ENCODE measurements at places on chromosomes 1 and 21.

- no peak for DNase-seq
These were observed 6.7 kb downstream of the ERG start for GRCh38 chr21:38491536-38491935.

GRCh38 chr1:35164893-35165292, 28.1 kb downstream of the SFPQ start:
- DNase-seq: no peak

GRCh38 chr1:36170643-36171412, 14.9 kb downstream of the MAP7D1 start:
- DNase-seq: no peak

DNA sequence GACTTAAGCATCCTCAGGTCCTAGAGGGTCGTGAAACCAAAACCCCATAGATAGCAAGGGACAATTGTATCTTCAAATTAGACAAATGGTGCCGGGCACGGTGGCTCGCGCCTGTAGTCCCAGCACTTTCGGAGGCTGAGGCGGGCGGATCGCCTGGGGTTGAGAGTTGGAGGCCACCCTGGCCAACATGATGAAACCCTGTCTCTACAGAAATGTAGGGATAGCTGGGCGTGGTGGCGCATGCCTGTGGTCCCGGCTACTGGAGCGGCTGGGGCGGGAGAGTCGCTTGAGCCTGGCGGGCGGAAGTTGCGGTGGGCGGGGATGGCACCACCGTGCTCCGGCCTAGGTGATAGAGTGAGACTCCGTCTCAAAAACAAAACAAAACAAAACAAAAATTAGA, 780.6 kb downstream of the BRINP3 start:
- DNase-seq: no peak

- no peak for DNase-seq
These were observed 125.3 kb upstream of the ETS2 start for GRCh38 chr21:38680401-38680800.

- no peak for DNase-seq
These were observed 14.6 kb downstream of the SLC35E2B start for GRCh38 chr1:1677718-1678580.
